GM12878 (cell line): ENCODE measurements at places on chromosomes 2 and 18.
A peak's percentile ranks its signal among the peaks of the same experiment; 100 is the strongest.

DNA sequence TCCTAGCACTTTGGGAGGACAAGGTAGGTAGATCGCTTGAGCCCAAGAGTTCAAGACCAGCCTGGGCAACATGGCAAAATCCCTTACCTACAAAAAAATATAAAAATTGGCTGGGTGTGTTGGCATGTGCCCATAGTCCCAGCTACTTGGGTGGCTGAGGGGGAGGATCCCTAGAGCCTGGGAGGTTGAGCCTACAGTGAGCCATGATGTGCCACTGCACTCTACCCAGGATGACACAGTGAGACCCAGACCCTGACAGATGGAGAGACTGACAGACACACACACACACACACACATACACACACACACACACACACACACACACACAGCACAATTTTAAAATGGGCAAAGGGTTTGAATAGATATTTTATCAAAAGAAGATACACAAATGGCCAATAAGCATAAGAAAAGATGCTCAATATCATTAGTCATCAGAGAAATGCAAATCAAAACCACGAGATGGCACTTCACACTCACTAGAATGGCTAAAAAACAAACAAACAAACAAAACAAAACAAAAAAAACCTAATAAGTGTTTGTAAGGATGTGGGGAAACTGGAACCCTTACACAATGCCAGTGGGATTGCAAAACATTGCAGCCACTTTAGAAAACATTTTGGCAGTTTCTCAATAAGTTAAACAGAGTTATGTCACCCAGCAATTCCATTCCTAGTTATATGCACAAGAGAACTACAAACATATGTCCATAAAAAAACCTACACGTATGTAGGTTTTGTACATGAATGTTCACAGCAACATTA, 42.3 kb downstream of the BAZ2B start:
- DNase-seq = no peak

GRCh38 chr18:7414459-7414858, 152.7 kb upstream of the PTPRM start:
- no peak for DNase-seq

GRCh38 chr2:194661431-194661830, 995.6 kb upstream of the SLC39A10 start:
- no peak for DNase-seq

DNA sequence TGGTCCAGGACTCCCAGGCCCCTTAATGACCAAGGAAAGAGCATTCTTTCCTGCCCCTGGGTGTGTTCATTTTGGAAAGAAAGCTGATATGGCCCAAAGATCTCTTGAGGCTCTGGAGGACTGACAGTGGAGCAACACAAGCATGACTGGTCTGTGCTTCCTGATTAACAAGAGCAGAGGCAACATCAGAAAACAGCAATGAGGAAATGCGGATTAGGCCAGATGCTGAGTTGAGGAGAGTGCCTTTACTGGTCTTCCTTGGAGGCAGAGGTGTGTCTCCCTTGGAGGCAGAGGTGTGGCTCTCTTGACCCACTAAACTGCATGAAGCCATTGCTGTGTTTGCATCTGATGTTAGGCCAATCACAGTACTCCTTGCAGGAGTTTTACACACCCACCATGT, 19.9 kb downstream of the IL36B start:
- no peak for DNase-seq

DNA sequence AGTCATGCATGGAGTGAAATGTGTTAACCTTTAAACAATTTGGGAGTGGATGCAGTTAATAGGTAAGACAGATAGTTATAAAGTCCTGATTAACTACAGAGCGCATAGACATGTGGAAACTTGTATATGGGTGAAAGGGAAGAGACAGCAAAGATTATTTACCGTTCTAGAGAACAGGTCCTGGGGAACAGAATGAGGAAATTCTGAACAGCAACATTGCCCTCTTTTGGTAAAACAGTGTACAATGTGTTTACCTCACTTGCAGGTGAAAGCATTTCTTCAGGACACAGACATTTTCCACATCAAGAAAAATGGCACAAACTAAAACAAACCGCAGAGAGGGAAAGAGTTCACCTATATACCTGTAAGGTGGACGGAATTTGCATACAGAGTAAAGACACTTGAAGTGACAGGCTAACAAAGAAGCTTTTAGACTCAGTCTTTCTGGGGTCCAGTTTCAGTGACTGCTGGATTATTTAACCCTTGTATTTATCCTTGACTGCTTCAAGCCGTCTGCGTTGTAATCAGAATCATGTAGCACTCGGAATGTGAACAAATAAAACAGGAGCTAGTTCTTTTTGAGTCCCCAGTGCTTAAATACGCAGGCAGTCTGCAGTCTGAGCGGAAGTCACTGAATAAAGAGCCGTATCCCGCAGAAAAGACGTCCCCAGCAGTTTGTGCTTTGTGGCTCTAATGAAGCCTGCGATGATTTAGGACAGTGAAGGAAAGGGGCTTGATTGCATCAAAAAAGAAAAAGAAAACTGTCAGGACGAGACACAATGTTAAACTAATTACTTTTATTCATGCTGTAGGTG, 364.8 kb upstream of the GALNT5 start:
- DNase-seq = peak; percentile 7

DNA sequence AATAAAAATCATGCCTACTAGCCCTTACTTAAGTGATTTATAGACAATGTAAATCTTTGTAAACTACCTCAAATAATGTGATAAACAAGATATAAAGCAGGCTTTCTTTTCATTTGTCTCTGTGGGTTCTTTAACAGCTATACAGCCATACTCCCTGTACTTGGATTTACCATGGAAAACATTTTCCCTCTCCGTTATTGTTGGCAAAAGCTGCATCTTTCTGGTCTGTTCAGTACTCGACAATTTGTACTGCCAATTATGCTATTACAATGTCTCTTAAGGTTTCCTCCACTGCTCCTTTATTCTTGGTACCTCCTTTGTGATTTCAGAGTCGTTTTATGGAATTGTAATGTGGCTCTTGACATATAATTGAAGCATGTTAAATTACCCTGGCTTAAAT, 426.3 kb upstream of the PKDCC start:
- no peak for DNase-seq

GRCh38 chr2:37855283-37856041, 69.6 kb upstream of the RMDN2 start:
- DNase-seq = no peak

DNA sequence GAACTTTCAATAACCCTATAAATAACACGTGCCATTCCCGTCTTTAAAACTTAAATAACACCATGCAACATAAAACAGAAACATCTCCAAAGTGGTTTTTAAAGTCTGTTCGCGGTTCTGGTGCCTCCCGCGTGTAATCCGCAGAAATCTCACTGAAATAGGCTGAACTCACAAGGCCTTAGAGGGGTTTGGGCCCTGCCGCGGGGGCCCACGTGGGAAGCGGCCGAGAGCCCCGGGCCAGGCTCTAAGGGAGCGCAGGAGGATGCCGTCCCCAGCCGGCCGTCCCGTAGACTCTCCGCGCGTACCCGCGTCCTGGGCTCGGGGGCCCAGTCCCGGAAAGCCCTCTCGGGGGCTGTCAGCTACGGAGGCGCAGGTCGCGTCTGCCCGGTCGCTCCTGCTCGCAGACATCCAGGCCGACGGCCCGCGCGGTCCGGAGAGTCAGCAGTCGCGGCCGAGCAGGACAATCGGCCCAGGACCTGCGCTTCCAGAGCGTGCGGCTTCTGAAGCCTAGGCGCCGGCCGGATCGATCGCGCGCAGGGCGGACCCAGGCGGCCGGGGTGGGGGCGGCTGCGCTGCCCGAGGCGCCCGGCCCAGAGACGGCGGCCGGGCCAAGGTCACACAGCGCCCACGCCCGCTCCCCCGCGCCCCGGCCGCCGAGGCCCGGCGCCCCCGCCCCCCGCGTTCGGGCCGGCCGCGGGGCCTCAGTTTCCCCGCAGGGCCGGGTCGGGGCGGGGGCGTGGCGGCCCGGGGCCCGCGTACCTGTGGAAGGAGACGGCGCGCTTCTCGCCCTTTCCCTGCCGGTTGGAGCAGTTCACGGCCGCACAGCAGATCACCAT, 558 bp downstream of the THAP4 start:
- DNase-seq = no peak

GRCh38 chr2:228131833-228132232, 49.7 kb downstream of the SPHKAP start:
- no peak for DNase-seq

- no peak for DNase-seq
These were observed 42.6 kb downstream of the HDAC4 start for GRCh38 chr2:239358062-239358754.
